ENCODE measurements at places on chromosomes 2 and 18.

- DNase-seq = no peak
Observed at GRCh38 chr18:80244167-80244566, 3.1 kb downstream of the PARD6G start.

- no peak for DNase-seq
Observed at GRCh38 chr2:15825276-15825980, 114.9 kb upstream of the MYCN start.

- no peak for DNase-seq
Observed at GRCh38 chr2:73043929-73044832, 27.3 kb downstream of the SFXN5 start.

- no peak for DNase-seq
Observed at GRCh38 chr2:9231291-9232165, 24.9 kb downstream of the ASAP2 start.

GRCh38 chr2:75311993-75312392, 112.7 kb upstream of the TACR1 start:
- DNase-seq = no peak

DNA sequence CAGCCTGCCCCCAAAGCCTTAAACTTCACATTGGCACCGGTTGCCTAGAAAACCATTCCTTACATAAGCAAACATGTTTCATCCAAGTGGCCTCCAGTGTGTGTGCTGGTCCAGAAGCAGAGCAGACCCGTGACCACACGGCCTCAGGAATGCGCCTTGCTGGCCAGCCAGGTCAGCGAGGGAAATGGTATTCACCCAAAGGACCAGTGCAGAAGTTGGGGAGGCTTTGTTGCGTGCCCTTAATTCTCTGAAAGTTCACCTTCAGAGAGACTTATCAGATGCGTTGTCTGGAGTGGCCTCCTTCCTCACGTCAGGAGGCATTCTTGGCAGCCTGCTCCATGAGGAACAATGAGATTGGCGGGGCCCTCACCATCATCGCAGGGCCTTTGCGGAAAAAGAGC, 25.9 kb downstream of the NRP2 start:
- DNase-seq = no peak

GRCh38 chr2:60521626-60522025, 31.8 kb downstream of the BCL11A start:
- DNase-seq = no peak

GRCh38 chr2:230296917-230297316, 30.1 kb upstream of the SP140L start:
- DNase-seq = no peak

DNA sequence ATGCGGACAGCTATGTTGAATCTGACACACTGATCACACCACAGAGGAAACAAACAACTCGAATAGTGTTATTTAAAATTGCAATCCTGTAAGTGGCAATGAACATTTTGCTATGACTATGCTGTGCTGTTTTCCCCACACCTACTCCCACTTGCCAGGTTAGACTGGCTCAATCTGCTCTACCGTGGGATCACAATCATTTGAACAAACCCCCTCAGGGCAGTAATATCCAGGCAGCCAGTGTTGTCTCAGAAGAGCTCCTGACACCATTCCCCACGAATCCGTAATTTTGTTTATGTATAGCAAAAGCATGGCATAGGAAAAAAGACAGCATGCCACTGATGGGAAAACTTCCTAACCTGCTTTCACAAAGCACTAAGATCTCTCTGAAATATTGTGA, 284.3 kb downstream of the ERBB4 start:
- no peak for DNase-seq

- no peak for DNase-seq
Observed at GRCh38 chr2:111176867-111177266, 56.2 kb downstream of the BCL2L11 start.

- DNase-seq = no peak
Observed at GRCh38 chr18:38948436-38948835, 1382.8 kb upstream of the CELF4 start.

GRCh38 chr2:201183365-201183727, 405 bp downstream of the CASP10 start:
- no peak for DNase-seq

GRCh38 chr18:36850527-36851201, 21.7 kb downstream of the KIAA1328 start:
- DNase-seq = no peak
